Activated naive CD8-positive, alpha-beta T cell treated with anti-CD3 and anti-CD28 coated beads, Interleukin-2, amount 10 ng/mL, durations not matched to agents 7 days and 5 days (primary cell): ENCODE measurements at places on chromosomes 13 and 19. TPM values are rescaled to one million over a fixed set of nuclear protein-coding genes. Genes with fewer than 3 reads are reported as not detected.

Gene CYP2A6
- 0.55 TPM for total RNA-seq

DNA sequence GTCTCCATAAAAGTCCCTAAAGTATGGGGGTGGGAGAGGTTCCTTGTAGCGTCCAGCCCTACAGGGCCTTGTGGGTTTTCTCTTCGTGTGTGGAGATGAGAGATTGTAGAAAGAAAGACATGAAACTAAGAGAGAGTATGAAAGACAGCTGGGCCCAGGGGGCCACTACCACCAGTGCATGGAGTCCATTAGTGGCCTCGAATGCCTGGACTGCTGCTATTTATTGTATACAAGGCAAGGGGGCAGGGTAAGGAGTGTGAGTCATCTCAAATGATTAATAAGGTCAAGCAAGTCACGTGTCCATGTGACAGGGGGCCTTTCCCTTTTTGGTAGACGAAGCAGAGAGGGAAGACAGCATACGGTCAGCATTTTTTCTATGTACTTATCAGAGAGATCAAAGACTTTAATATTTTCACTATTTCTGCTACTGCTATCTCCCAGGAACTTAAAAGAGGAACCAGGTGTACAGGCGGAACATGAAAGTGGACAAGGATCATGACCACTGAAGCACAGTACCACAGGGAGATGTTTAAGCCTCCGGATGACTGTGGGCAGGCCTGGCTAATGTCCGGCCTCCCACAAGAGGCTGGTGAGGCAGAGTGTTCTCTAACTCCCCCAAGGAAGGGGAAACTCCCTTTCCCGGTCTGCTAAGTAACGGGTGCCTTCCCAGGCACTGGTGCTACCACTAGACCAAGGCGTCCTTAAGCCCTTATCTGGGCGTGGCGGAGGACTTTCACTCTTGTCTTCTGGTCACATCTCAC lies 25.5 kb downstream of the FGF21 start:
- no peaks in the 10 kb centered on the region for H3K36me3 ChIP-seq
- DNase-seq: no peak
- H3K27ac ChIP-seq: no peak overlapping the region
- peaks cover 6% of the 10 kb centered on the region for H3K4me1 ChIP-seq
- peaks cover 9% of the 10 kb centered on the region for H3K27me3 ChIP-seq

- no peak overlapping the region for H3K4me3 ChIP-seq
- no peak for DNase-seq
- peaks cover 2% of the 10 kb centered on the region for H3K36me3 ChIP-seq
These were observed 1.6 kb upstream of the POU4F1 start for GRCh38 chr13:78604782-78605611.

Gene MBD3L2
- total RNA-seq: not detected

- peak overlapping the region; percentile 43 for H3K4me3 ChIP-seq
- peaks cover 6% of the 10 kb centered on the region for H3K4me1 ChIP-seq
- no peaks in the 10 kb centered on the region for H3K27me3 ChIP-seq
- DNase-seq: no peak
These were observed 3.8 kb upstream of the ZNF626 start for GRCh38 chr19:20664901-20665781.

GRCh38 chr19:49530708-49531107 lies 2.9 kb downstream of the RCN3 start:
- H3K4me1 ChIP-seq: peaks cover 29% of the 10 kb centered on the region
- H3K27ac ChIP-seq: no peak overlapping the region
- peaks cover 4% of the 10 kb centered on the region for H3K27me3 ChIP-seq
- H3K36me3 ChIP-seq: peaks cover 2% of the 10 kb centered on the region
- no peak for DNase-seq

Gene WDR62
- 24.9 TPM for total RNA-seq

Gene ENOX1
- not detected for total RNA-seq

DNA sequence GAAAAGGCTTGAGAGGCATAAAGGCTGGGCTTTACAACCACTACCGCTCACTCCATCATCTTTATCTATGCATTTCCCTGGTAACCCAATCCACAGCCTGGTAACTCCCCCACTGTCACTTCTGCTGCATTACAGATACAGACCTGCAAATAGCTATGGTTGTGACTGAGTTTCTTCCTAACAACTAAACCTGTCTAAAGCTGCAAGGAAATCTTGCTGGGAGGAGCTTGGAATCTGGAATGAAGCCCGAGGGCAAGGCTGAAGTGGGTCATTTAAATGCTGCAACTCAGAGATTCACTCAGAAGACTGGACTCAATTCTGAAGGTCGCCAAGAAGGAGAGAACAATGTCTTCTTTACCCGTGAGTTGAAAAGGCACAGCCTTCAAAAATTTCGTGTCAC lies at the start of gene LGALS13:
TSS of gene LGALS13 (plus strand) at position 301 of the 400 bp plus-strand sequence. CDS start at position 346, 45 bp downstream.
- no peak within 1 kb of the TSS for H3K4me3 ChIP-seq
- peaks cover 12% of the 10 kb centered on the region for H3K27me3 ChIP-seq
- no peak for DNase-seq
- H3K27ac ChIP-seq: no peak within 1 kb of the TSS

Gene FFAR1
- total RNA-seq: not detected

GRCh38 chr19:7013678-7014077 lies 7.6 kb downstream of the MBD3L2B start:
- peaks cover 16% of the 10 kb centered on the region for H3K4me1 ChIP-seq
- DNase-seq: no peak
- H3K27ac ChIP-seq: no peak overlapping the region

Gene ZNF470
- 8.8 TPM for total RNA-seq
